ENCODE measurements at places on chromosomes 16 and 17.

DNA sequence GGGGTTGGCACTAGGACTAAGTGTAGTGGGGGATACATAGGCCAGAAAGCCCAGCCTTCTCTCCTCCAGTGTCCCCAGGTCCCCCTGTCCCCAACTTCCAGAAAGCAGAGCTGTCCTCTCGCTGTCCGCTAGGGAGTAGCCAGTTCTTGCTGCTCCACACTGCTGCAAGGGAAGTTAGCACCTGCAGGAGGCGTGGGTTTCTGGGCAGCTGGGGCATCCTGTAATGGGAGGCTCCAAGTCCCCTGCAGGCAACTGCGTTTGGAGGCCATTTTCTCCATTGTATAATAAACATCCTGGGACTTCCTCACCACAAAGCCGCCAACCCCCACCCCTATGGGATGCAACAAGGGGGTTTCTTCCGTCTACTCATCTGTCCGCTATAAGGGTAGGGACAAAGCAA lies 1.7 kb downstream of the RPRML start:
- peak; percentile 43 for DNase-seq

- DNase-seq = no peak
These were observed 789 bp upstream of the TERF2 start for GRCh38 chr16:69386596-69386995.

GRCh38 chr16:86040496-86040895 lies 141.5 kb downstream of the IRF8 start:
- DNase-seq = no peak

- no peak for DNase-seq
These were observed 504.9 kb upstream of the HSBP1 start for GRCh38 chr16:83302853-83303252.

GRCh38 chr17:14014657-14015056 lies 54.6 kb upstream of the COX10 start:
- DNase-seq = no peak

DNA sequence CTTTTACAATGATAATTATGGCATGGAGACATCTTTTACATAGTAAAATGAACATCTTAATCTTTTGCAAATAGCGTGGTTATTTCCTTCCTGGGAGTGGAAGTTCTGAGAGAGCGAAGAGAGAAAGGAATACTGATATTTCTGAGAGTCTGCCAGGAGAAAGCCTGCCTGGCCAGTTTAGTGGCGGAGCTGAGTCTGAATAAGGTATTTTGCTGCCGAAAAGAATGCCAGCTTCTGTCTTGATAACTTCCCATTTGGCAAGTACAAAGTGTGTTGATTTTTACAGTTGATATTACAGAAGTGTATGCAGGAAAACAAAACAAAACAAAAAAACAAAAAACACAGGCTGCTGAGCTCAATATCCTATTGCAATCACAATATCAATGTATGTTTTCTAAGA lies 55.9 kb downstream of the KCNJ2 start:
- no peak for DNase-seq

GRCh38 chr17:16919663-16920627 lies 52.0 kb downstream of the TNFRSF13B start:
- DNase-seq = no peak

- DNase-seq = peak; percentile 36
These were observed 4.4 kb upstream of the KRT37 start for GRCh38 chr17:41428591-41429291.

GRCh38 chr17:67067571-67068482 lies 23.5 kb downstream of the CACNG1 start:
- DNase-seq = no peak

DNA sequence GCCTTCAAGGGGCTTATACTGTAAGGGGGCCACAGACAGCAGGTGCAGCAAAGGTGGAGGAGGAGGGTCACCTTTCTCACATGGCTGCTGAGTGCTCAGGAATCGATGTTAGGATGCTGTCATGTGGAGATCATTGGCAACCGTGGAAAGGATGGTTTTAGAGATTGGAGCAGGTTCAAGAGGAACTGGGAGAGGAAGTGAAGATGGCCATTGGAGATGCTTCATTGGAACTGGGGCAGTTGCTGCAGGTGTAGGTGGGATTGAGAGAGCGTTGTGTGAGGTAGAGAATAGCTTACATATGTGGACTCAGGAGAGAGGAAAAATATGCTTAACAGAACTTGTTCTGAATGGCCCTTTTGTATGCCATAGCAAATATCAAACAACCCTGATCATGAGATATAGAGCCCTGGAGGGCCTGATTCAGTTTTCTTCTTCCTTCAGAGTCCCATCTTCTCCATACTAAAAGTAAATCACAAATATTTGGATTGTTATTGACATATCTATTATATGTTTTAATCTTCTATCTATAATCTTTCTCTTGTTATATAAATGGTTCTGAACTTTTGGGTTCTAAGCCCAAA lies 40.8 kb downstream of the LDHD start:
- DNase-seq = no peak

DNA sequence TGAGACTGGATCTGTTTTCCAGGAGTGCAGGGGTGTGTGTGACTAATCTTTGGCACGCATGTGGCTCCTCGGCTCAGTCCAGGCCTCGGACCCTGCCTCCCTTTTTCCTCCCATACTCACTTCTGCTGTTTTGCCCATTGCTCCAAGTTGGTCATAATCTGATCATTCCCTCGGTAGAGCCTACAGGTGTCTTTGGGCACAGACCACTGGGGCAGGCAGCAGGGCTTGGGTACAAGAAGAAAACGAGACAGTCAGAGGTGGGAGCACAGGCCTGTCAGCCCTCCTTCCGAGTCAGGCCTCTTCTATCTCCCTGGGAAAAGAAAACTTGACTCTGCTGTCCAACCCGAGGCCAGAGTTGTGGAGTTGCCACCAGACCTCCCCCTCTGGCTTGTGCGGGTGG lies 29.8 kb downstream of the DHX38 start:
- DNase-seq = no peak

GRCh38 chr17:28944862-28945741 lies 6.2 kb downstream of the PHF12 start:
- no peak for DNase-seq

DNA sequence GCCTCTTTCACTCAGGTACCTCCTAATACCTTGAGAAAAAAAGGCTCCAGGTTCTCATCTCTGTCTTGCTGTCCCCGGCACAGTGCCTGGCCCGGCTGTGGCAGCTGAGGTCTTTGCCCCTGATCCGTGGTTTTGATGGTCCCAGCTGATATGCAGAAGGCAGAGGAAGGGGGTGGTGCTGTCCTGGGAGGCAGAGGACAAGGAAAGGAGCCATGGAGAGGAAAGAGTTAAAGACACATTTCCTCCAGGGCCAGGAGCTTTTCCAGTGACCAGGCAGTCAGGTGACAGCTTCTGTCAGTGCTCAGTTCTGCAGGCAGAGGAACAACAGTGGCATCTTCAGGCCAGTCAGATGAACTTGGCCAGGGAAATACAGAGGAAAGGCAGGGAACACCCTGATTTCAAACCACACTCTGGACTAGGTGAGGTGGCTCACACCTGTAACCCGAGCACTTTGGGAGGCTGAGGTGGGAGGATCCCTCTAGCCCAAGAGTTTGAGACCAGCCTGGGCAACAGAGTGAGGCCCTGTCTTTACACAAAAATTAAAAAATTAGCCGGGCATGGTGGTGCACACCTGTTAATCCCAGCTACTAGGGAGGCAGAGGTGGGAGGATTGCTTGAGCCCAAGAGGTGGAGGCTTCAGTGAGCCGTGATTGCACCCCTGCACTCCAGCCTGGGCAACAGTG lies 3.3 kb upstream of the COG1 start:
- peak; percentile 64 for DNase-seq

GRCh38 chr17:48985436-48986245 lies 11.5 kb upstream of the IGF2BP1 start:
- no peak for DNase-seq

GRCh38 chr17:72714357-72714966 lies 378.0 kb downstream of the SLC39A11 start:
- DNase-seq = no peak

- DNase-seq = no peak
These were observed 27.3 kb downstream of the ANKFY1 start for GRCh38 chr17:4236456-4236855.

DNA sequence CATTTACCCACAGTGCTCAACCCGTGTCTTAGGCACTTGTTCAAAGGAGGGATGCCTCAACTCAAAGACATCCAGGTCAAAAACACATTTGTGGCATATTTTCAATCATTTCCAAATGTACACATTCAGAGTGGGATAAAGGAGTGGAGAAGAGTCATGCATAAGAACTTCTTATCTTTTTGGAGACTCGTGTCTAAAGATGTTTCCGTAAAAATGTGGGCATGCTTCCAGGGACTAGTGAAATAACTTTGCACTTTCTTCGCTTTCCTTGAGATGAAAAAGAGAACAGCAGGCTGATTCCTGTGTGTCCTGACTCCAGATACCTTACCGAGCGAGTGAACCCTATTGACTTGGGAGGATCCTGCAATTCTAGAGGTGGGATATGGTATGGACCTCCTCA lies 256.6 kb upstream of the KCNJ16 start:
- DNase-seq = no peak

GRCh38 chr16:55981557-55981956 lies 106.4 kb upstream of the CES5A start:
- no peak for DNase-seq

- no peak for DNase-seq
These were observed 12.8 kb upstream of the ZFP90 start for GRCh38 chr16:68526143-68526781.

DNA sequence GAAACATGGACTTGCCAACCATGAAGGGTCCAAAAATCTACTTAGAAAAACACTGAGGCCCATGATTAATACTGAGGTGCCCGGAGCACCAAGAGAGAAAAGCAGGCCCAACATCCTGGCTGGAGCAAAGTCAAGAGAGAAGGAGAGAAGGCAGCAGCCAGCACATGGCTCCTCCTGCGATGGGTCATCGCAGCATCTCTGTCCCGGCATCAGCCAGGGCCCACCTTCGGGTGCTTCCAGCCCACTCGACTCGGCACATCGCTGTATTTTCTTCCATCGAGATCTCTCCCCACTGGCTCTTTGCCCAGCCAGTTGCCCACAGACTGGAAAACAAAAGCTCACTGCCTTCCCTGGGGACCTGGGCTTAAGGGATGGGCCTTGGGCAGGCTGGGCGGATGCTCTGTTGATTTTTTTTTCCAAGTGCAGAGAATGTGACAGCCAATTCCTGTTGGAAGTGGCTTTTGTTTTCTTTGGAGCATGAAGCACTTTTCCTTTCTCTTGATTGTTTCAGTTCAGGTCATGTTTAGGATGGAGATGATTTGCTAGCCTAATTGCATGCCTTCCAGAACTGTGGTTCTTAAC lies 58.1 kb downstream of the CYB5B start:
- peak; percentile 45 for DNase-seq

GRCh38 chr16:64278196-64278595 lies 843.7 kb downstream of the CDH11 start:
- peak; percentile 8 for DNase-seq
